Right hindlimb (tissue), 1 donor: ENCODE measurements at places on chromosomes 2 and 18.
A peak's percentile ranks its signal among the peaks of the same experiment; 100 is the strongest.

DNA sequence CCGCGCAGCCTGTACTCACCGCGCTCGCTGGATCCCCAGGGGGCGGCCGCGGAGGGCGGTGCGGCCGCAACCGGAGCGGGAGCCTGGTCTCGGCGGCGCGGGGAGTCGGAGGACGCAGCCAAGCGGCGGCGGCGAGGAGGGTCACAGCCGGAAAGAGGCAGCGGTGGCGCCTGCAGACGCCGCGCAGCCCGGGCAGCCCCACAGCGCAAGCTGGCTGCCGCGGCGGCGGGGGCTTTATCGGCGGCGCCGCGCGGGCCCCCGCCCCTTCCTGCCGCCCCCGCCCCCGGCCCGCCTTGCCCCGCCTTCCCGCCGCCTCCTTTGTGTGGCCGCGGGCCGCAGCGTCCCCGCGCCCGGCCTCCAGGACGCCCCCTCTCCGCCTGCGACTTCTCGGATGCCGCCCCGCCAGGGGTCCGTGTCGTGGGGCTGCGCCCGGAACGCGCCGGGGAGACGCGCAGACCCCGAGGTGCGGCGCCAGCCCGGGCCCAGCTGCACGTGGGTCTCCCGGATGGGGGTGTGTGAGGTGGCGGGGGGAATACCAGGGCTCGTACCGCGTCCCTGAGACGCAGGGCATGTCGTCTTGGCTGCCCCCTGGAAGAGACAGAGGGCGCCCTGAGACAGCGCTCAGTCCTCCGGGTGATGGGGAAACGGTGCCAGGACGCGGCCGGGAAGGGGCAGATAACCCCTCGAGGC, at the start of gene SERPINE2:
Gene SERPINE2, minus strand, starts transcription at position 207 of the 690 bp plus-strand sequence. CDS start 37,386 bp downstream, outside the sequence.
- DNase-seq = peak; percentile 82

GRCh38 chr2:239700686-239701345, 300.0 kb upstream of the HDAC4 start:
- DNase-seq = peak; percentile 19

GRCh38 chr2:170701011-170701410, 14.1 kb upstream of the SP5 start:
- DNase-seq = no peak

- no peak for DNase-seq
Measured at GRCh38 chr2:48112911-48113680, 206.8 kb upstream of the FBXO11 start.

DNA sequence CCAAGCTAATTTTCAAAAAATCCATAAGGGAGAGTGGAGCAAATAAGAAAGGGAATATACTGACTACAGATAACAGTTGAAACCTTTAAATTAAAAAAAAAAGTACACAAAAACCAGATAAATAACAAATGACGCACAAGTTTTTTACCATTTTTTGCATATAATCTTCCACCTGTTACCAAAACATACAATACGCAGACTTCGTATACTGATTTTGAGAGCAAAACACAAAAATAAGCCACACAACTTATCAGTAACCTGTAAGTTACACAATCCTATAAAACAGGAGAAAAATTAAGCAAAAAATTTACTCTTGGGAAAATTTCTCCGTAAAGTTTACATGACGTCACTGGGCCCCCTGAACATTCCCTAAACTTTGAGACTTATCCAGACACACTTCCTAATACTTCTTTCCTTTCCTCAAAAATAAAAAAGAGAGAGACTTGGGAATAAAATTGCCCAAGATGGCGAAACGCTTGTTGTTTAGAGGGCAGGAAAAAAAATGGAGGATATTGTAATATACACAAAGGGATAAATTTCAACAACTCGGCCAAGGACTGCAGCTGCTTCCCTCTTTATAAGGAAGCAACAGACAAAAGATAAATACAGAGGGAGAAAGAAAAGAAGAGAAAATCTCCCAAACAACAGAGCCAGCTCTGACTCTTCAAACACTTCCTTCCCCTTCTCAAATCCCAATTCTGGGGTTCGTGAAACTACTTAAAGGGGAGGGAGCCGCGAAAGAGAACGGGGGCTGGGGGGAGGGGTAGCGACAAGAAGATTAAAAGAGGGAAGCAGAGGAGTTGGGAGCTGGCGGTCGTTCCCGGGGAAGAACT, 1.6 kb downstream of the BAZ2B start:
- no peak for DNase-seq

DNA sequence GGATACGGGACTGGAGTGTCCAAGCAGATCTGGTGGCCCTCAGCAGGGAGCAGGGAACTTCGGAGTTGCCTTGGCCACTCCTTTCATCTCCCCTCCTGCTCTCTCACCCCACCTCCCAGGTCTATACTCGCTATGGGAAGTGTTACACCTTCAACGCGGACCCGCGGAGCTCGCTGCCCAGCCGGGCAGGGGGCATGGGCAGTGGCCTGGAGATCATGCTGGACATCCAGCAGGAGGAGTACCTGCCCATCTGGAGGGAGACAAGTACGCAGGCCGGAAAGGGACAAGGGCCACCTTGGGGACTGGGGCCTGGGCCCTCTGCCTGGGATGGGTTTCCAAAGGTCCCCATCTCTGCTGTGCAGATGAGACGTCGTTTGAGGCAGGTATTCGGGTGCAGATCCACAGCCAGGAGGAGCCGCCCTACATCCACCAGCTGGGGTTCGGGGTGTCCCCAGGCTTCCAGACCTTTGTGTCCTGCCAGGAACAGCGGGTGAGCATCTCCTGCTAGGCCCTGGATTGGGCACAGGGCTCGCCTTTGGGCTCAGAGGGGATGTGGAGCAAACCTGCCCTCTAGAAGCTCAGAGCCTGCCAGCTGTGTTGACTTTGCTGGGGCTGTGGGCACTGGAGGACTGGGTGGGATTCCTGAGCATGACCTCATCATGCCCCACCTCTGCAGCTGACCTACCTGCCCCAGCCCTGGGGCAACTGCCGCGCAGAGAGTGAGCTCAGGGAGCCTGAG, 11.8 kb downstream of the CHPF start:
- DNase-seq = no peak
